NCI-H2171 (cell line): ENCODE measurements at places on chromosomes 7 and 10.

DNA sequence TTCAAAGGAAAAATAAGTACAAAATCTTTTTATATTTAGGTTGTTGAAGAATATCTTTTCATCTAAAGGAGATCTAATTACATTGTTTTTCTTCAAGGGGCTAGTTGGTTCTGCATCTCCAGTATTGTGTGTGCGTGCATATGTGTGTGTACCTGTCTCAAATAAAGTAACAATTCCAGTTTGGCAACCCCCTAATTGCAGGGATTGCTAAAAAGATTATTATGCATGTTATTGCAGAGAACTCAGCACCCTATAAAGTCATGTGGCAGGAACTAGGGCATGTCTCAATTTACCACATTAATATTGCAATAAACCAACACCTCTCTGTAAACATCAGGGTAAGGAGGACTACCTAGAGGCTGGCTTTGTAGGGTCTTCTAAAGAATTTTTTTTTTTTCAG, 37.0 kb downstream of the MRPS33 start:
- DNase-seq: no peak

GRCh38 chr10:110260746-110261477, 43.8 kb downstream of the SMNDC1 start:
- no peak for DNase-seq

- DNase-seq: no peak
These were observed 116.3 kb upstream of the RET start for GRCh38 chr10:42960491-42960990.

GRCh38 chr10:115214829-115215228, 121.7 kb downstream of the ATRNL1 start:
- DNase-seq: no peak

- DNase-seq: no peak
These were observed 489.5 kb downstream of the SH2D4B start for GRCh38 chr10:81027223-81027622.

- DNase-seq: no peak
These were observed 612 bp downstream of the SNX8 start for GRCh38 chr7:2313450-2314208.

GRCh38 chr7:78587443-78588044, 789.0 kb downstream of the PHTF2 start:
- no peak for DNase-seq

- peak; percentile 11 for DNase-seq
These were observed 89.2 kb upstream of the PFKP start for GRCh38 chr10:2978111-2978510.

DNA sequence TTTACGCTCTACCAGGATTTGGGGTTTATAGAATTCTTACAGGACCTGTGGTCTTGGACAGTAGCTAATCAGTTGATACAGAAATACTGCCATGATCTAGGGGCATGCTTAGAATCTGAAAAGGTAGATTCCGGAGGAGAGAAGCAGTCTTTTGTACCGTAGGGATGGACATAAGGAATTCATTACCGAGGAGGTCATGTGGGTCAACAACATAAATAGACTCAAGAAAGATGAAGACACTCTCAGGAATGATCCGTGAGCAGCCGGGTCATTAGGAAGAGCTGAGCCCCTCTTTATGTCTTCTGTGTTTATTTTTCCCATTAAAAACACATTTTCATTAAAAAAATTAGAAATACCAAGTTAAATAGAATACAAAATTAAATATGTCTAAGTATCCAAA, 160.1 kb upstream of the TNS3 start:
- DNase-seq: no peak

DNA sequence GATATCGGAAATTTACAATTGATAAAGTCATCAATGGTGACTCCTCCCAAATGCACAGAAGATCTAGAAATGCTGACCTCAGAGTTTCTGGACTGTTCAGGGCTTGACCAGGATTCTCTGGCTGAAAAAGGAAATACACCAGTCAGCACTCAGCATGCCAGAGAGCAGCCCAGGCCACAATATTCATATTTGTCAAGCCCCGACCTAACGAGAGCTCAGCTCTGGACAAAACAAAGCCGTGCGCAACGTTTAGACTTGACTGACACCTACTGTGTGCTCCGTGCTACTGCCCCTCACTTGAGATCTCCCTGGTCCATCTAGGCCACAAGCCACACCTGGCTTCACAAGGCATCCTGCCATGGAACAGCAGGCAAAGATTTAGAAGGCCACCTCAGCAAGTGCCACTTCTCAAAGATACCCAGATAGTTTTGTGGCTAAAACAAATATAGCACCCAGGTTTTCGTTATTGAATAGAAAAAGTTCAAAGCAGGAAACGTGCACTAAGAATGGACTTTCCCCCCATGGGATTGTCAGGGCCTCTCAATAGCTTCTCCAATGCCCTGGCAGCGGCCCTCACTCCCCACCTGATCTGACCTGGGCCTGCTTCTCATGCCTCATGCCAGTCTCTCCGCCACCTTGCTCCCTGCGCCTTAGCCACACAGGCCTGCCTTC, 218.3 kb downstream of the FAM107B start:
- DNase-seq: no peak

- no peak for DNase-seq
These were observed 290.0 kb upstream of the GLI3 start for GRCh38 chr7:42527004-42527403.

GRCh38 chr7:25359471-25360059, 131.3 kb upstream of the NPVF start:
- DNase-seq: no peak

DNA sequence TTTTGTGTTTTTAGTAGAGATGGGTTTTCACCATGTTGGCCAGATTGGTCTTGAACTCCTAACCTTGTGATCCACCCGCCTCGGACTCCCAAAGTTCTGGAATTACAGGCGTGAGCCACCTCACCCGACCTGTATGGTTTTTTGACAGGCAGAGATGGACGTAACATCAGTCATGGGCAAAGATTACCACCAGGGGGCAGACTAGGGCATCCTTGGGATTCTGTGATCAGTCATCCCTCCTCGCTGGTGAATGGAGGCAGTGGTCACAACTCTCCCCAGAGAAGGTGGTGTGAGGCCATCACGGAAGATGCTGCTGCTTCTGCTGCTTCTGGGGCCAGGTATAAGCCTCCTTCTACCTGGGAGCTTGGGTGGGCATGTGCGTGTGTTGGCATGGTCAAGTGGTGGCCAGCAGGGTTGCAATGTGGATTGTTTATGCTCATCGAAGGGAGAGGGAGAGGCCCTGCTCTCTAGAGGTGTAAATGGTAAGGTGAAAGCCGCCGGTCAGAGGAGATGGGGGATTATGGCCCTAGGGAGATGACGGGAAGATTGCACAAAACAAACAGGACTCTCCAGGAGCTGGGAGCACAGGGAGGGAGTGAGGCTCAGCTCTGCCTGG, 122.7 kb upstream of the PRSS1 start:
- DNase-seq: peak; percentile 7

DNA sequence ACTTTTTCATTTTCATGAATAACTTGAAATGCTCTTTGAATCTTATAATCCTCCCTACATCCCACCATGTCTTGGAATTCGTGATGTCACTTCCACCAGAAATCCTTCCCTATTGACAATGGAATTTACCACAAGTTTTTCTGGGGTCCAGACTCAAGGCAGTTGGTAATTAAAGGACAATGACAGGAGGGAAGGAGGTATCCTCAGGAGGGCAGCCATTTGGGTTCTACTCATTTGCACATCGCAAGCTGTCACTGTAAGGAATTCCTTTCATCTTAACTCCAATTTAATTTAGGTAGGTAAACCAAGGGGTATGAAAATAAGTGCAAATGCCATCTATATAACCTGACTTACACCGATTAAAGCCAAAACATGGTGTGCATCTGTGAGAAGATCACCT, 21.9 kb downstream of the LRRC17 start:
- no peak for DNase-seq

DNA sequence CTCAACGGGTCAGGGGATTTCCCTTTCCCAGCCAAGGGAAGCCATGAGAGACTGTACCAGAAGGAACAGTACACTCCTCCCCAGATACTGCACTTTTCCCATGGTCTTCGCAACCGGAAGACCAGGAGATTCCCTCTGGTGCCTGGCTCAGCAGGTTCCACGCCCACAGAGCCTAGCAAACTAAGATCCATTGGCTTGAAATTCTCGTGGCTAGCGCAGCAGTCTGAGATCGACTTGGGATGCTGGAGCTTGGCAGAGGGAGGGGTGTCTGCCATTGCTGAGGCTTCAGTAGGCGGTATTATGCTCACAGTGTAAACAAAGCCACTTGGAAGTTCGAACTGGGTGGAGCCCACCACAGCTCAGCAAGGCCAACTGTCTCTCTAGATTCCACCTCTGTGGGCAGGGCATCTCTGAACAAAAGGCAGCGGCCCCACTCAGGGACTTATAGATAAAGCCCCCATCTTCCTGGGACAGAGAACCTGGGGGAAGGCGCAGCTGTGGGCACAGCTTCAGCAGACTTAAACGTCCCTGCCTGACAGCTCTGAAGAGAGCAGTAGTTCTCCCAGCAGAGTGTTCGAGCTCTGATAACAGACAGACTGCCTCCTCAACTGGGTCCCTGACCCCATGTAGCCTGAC, 29.6 kb downstream of the SLC16A12 start:
- DNase-seq: no peak
